ENCODE measurements at places on chromosomes 12 and 14.

DNA sequence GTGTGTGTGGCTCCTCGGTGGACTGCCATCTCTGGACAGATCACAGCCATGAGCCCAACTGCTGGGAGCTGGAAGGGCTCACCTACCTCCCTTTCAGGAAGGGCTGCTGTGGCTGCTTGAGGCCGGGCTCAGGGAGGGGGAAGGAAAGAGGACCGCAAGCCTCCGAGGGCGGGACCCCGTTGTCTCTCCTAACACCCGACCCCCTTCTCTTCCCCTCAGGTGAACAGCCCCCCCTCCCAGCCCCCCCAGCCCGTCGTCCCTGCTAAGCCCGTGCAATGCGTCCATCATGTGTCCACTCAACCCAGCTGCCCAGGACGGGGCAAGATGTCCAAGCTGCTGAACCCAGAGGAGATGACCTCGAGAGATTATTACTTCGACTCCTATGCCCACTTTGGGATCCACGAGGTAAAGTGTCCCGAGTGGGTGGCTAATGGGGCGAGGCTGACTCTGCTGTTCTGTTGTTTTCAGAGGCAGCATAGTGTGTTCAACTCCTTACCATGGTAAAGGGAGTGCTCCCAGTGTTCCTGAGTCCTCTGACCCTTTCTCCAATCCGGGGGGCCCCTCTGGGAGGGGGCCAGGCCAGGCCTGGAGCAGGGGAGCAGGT, 49.5 kb downstream of the PRMT8 start:
- DNase-seq: no peak

GRCh38 chr12:9367201-9367600, 159.0 kb upstream of the PZP start:
- DNase-seq: no peak

DNA sequence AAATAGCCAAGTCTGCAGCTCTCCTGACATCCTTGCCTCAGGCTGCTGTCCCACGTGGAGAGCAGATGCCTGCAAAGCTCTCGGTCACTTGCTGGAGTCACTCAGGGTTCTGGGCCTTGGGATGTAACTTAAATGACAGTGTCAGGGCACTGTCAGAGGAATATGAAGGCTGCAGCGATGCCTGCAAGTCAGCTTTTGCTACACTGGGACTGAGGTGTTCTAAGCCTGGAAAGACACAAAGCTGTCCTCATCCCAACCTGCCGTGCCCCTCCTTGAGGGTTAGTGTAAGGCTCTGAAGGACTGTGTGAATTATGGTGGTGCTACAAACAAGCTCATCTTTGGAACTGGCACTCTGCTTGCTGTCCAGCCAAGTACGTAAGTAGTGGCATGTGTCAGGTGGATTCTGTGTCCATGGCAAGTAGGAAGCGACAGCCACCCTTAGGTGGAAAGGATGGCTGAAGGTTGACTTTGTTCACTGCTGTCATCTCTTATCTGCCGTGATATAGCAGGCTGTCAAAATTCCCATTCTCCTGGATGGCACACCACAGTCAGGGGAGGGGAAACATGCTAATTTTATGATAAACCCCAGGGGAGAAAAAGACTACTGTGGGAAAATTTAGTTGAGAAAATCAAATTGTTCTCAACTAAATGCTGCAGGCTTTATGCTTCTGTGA, 79.9 kb downstream of the DAD1 start:
- no peak for DNase-seq

- no peak for DNase-seq
These were observed 26.4 kb downstream of the GLIPR1L1 start for GRCh38 chr12:75360920-75361319.

- DNase-seq: no peak
These were observed 899 bp upstream of the KCNH3 start for GRCh38 chr12:49537752-49538509.
